ENCODE measurements at places on chromosomes 1 and 21.

GRCh38 chr1:3217181-3217641, 148.2 kb downstream of the PRDM16 start:
- no peak for DNase-seq

DNA sequence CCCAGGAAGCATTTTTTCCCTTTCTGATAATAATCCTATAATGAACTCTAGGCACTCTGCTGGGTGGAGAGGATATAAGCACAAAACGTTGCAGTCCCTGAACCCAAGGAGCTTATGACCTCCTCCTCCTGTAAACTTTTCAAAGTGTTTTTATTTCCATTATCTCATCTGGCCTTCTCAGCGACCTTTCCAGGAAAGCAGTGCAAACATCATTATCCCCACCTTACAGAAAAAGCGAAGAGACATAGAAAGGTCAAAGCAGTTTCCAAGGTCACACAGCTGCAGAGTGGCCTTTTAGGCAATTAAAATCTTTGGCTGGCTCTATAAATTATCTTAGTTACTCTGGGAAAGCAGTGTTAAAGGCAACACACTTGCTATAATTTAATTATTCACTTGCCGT, 63.8 kb downstream of the OLFML3 start:
- DNase-seq, result no peak

- DNase-seq, result no peak
Measured at GRCh38 chr1:240644732-240645131, 32.8 kb upstream of the GREM2 start.

DNA sequence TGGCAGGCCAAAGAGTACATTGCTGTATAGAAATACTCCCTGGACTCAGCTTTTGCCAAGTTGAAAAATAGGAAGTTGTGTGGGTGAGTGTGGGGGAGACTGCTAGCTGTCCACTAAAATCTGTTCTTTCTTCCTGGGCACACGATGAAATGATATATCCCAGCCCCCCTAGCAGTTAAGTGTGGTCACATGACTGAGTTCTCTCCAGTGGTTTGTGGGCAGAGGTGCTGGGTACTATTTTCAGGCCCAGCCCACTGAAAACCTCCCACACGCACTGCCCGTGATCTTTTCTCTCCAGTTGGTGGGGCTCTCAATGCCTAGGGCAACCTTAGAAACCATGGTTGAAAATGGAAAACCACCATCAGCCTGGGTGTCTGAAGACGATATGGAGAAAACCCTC, 119.7 kb upstream of the LMO4 start:
- DNase-seq, result no peak

DNA sequence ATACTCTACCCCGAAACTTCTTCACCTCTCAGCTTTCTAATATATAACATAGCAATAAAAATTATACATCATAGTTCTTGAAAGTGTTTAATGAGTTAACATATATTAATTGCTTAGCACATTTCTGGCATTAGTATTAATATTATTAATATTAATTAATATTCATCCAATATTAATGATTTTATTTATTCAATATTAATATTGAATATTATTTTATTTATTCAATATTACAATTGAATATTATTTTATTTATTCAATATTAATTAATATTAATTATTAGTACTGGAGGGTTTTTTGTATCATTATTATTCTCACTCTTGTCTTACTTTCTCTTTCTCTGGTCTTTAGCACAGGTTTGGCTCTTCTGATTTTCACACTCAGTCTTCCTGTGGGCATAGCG, 105.2 kb downstream of the GRIK1 start:
- no peak for DNase-seq

- DNase-seq, result no peak
Measured at GRCh38 chr1:200771625-200772555, 33.2 kb downstream of the CAMSAP2 start.

DNA sequence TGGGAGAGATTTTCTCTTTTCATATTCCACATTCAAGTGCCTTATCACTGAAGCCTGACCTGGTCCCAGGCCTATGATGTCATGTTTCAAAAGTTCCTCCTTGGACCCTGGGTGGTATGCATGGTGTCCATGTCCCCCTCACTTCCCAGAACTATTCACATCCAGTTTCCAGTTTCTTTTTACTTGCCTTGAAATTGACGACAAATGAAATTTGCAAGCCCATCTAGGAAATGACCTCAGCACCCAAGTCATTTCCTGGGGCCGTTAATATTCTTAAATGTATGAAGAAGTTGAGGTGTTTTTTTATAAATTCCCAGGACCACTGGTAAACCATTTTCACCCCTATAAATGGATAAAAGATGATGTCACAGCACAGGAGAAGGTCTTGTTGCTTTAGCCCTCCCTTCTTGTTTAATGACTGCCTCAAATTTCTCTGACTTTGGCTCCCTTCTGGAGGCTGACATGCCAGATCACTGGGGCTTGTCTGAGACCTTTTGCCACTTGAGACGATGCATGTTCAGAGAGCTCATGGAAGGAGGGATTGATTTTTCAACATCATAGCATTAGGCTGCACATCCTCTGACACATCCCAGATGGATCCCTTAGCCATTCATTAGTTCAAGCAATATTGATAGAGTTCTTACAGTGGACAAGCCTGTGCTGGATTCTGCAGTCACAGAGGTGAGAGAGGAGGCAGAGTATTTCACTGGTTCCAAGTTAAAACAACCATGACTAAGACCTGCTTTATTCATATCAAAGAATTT, 221.3 kb downstream of the PLPP3 start:
- no peak for DNase-seq

- DNase-seq, result no peak
Measured at GRCh38 chr1:66374148-66374547, 159.8 kb upstream of the SGIP1 start.

DNA sequence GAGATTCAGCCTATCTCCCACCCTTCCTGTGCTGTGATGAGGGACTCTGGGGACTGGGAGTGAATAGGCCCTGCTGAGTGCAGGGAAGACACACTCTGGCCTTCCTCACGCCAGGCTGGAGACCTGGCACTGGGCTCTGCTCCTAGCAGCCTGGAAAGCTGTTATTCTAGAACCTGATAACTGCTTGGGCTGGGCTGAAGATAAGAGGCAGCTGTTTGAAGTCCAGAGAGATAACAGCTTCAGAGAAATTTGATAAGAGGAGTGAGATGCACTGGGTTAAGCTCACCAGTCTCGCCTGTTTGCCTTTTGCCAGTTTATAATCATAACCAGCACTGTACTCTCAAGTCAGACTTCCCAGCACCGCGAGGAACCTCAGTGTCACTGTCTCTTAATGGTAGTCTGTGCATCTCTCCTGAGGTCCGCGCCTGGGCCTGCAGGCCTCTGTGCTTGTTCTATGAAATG, 46.6 kb upstream of the GPR37L1 start:
- no peak for DNase-seq

DNA sequence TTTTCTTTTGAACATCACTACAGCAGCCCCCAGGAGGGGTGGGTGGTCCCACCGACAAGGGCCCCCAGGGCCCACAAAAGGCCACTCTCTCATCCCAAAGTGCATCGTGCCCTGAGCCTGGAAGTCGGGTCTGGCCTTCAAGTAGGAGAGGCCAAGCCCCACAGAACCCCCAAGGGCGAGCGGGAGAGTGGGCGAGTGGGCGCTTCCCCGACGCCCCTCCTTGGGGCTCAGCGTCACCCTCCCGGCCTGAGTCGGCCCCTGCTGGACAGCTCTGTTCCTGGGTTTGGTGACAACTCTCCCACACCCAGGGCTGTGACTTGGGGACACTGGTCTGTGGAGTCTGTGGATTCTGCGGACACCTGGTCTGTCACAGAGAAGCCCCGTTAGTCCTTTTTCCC, 42.2 kb upstream of the COL18A1 start:
- no peak for DNase-seq

- no peak for DNase-seq
Measured at GRCh38 chr21:37463083-37463801, 96.7 kb downstream of the DYRK1A start.

DNA sequence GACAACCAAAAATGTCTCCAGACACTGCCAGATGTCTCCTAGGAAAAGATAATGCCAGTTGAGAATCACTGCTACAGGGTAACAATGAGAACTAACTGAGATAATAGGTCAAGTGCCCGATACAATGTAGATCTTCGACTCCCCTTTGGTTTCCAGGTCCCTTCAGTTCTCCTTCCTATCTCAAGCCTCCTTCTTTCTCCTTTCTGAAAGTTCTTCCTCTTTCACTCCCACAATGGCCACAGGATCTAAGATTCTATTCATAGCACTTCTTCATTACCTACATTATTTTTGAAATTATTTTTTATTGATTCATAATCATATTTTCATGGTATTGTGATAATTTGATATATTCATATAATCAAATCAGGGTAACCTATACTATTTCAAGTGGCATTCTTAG, 6.3 kb downstream of the PFDN2 start:
- DNase-seq, result no peak

- DNase-seq, result no peak
Measured at GRCh38 chr1:223319905-223320580, 43.9 kb downstream of the SUSD4 start.

GRCh38 chr1:161085165-161085564, 4.2 kb downstream of the NECTIN4 start:
- no peak for DNase-seq

- no peak for DNase-seq
Measured at GRCh38 chr1:181101581-181102226, 13.2 kb downstream of the IER5 start.

GRCh38 chr1:182041615-182042014, 19.9 kb downstream of the ZNF648 start:
- DNase-seq, result no peak

GRCh38 chr1:178470411-178470960, 26.3 kb downstream of the CLEC20A start:
- no peak for DNase-seq

GRCh38 chr1:155946633-155947219, 5.3 kb downstream of the RXFP4 start:
- no peak for DNase-seq

DNA sequence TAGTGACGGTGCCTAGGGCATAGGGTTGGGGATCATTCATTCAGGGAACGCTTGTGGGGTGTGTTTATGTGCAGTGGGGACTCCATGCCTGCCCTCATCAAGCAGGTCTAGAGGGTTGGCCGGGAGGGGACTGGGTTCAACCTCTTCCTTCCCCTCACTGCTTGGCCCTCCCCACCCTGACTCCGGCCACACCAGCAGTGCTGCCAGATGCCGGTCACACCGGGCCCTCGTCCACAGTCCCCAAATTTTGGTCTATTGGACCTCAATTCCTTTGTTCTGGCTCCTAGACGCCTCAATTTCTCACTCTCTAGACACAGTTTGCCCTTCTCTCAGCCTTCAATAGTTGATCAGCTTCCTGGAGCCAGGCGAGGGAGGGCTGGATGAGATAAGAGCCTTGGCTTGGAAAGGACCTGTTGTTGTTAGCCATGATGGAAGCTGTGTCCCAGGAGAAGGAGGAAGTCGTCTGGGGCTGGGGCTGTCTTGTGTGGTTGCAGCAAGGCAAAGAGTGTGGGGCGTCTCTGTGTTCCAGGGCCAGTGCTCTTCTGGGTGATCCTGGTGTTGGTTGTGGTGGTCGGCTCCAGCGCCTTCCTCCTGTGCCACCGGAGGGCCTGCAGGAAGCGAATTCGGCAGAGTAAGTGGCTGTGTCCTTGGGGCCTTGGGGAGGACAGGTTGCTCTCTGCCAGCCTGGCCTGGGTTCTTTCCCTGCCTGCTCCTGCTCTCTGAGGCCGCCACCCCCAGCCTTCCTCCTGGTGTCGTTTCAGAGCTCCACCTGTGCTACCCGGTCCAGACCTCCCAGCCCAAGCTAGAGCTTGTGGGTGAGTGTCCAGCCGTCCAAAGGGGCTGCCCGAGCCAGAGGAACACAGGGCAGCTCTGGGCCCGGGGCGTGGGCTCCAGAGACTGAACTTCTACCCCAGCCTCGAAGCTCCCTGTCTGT, 41.1 kb upstream of the TNFRSF1B start:
- no peak for DNase-seq

DNA sequence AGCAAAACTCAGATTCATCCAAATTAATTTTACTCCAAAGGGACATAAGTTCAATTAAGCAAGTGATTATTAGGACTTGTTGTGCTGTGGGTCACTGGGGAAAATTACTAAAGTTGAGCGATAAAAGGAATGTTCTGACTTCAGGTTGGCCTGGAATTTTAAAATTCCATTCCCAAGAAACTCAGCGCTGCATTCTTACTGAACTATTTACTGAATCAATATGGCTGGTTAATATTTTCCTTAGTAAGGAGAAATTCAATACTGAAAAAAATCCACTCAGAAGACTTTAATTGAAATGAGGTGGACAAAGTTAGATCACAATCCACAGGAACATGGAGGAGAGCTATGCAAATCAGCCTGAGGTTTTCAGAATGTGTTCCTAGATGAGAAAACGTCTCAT, 578.9 kb upstream of the NR5A2 start:
- no peak for DNase-seq

- no peak for DNase-seq
Measured at GRCh38 chr1:92961896-92962752, 862 bp upstream of the DIPK1A start.

DNA sequence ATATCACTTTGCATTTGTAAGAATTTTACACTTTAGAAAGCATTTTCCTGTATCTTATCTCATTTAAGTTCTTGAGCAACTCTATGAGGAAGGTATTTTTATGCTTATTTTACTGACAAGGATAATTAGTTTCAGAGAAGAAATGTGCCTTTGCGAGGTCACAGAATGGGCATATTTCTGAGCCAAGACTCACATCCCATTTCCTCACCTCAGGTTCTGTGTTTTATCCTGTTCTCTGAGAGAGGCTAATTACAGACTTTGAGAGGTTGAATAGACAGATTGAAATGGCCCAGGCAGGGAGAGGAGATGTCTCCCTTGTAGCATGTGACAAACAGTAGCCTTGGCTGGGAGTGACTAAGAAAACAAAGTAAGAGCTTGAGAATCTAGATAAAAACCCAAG, 39.1 kb upstream of the ZC3H11B start:
- no peak for DNase-seq

DNA sequence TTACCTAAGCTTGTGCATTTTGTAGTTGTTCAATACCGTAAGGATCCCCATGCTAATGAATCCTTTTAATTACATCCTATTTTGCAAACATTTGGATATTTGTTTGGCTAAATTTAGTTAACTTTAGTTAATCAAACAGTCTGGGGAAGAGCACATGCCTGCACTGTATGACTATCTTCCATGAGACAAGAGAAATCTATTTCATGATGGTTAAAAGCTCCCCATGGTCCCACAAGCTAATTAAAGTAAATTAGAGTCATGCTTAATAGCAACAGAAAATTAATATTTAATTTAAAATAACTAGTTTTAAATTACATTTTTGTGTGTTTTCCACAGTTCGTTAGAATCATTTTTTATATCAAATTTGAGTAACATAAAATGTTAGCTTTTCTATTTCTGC, 95.4 kb upstream of the S1PR1 start:
- no peak for DNase-seq

DNA sequence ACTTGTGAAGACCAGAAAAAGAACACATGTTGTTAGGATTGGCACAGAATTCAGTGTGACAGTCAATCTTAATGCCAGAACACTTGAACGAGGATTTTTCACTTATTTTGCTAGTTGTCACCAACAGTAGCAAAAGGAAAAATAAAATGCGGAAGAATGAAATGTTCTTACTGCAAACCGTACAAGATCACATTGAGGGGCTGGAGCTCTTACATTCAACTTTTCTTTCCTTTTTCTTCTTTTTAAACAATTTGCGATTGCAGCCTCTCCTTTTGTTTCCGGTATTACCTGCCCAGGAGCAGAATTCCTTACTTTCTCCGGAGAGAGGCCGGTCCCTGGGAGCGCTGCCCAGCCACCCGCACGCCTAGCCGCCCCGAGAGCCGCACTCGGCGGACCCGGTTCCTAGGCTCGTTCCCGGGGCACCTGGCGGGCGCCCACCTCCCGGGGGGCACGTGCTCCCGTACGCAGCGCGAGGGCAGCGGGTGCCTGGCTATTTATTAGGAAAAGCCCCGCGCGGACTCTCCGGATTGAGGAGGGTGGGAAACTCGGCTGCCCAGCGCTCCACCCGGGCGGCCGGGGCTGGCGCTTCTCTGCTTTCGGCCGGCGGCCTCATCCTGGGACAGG, 1.2 kb upstream of the CAMTA1 start:
- DNase-seq, result no peak
